Small intestine (tissue), 16 donors: ENCODE measurements at places on chromosomes 12 and 14. TPM values are rescaled to one million over a fixed set of nuclear protein-coding genes. Genes with fewer than 3 reads are reported as not detected.

DNA sequence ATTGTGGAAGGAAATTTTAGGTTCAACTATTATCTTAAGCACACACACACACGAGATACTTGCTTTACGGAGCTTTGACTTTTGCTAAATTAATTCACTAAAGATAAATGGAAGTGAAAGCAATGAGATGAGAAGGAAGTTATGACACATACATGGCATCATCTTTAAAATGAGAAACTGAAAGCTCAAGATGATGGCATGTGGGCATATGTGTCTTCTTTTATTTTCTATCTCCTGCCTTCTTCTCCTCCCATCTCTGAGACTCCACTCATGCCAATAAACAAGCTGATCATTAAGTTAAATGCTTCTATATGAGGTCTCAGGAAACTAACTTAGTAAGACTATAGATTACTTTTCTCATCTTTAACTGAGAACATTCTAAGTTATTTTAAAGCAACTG, 216.7 kb downstream of the MED13L start:
- no peak overlapping the region for H3K4me3 ChIP-seq
- H3K27me3 ChIP-seq = no peaks in the 10 kb centered on the region
- H3K27ac ChIP-seq = no peak overlapping the region

- H3K27me3 ChIP-seq = no peaks in the 10 kb centered on the region
- H3K4me3 ChIP-seq = no peak overlapping the region
- DNase-seq = peak; percentile 46
- H3K27ac ChIP-seq = peak overlapping the region; percentile 28
- no peaks in the 10 kb centered on the region for H3K36me3 ChIP-seq
These were observed 5.3 kb downstream of the ASB2 start for GRCh38 chr14:93970965-93971634.

- H3K27me3 ChIP-seq = no peaks in the 10 kb centered on the region
- no peak overlapping the region for H3K27ac ChIP-seq
- no peak overlapping the region for H3K4me3 ChIP-seq
These were observed 1.8 kb upstream of the ZBTB39 start for GRCh38 chr12:57008178-57008577.

DNA sequence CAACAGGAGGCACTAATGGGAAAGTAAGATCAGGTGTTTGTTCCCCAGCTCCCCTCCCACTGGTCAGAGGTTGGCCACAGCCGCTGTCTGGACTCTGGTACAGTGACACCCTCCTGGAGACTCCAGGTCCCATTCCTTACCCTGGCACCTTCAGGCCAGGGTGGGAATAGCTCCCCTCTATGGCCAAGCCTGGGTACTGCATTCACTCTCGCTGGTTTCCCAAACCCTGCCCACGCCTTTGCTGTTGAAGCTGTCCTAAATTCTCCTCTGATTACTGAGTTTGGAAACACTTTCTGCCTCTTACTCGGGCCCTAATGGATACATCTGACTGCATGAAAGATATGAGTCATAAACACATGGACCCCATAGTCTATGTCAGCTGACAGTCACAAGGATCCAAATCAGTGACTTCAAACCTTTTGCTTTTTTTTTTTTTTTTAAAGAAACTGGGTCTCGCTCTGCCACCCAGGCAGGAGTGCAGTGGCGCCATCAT, 17.9 kb downstream of the HRK start:
- H3K27ac ChIP-seq = no peak overlapping the region
- no peaks in the 10 kb centered on the region for H3K4me1 ChIP-seq
- H3K27me3 ChIP-seq = peaks cover 12% of the 10 kb centered on the region
- H3K36me3 ChIP-seq = no peaks in the 10 kb centered on the region
- DNase-seq = peak; percentile 46

GRCh38 chr12:71057330-71057729, 100.5 kb downstream of the TSPAN8 start:
- peaks cover 3% of the 10 kb centered on the region for H3K4me1 ChIP-seq
- H3K4me3 ChIP-seq = no peak overlapping the region
- no peaks in the 10 kb centered on the region for H3K36me3 ChIP-seq

- DNase-seq = no peak
- H3K4me3 ChIP-seq = no peak overlapping the region
- no peaks in the 10 kb centered on the region for H3K4me1 ChIP-seq
- H3K36me3 ChIP-seq = no peaks in the 10 kb centered on the region
- no peak overlapping the region for H3K27ac ChIP-seq
- H3K27me3 ChIP-seq = no peaks in the 10 kb centered on the region
These were observed 28.1 kb upstream of the PRICKLE1 start for GRCh38 chr12:42617622-42618021.

DNA sequence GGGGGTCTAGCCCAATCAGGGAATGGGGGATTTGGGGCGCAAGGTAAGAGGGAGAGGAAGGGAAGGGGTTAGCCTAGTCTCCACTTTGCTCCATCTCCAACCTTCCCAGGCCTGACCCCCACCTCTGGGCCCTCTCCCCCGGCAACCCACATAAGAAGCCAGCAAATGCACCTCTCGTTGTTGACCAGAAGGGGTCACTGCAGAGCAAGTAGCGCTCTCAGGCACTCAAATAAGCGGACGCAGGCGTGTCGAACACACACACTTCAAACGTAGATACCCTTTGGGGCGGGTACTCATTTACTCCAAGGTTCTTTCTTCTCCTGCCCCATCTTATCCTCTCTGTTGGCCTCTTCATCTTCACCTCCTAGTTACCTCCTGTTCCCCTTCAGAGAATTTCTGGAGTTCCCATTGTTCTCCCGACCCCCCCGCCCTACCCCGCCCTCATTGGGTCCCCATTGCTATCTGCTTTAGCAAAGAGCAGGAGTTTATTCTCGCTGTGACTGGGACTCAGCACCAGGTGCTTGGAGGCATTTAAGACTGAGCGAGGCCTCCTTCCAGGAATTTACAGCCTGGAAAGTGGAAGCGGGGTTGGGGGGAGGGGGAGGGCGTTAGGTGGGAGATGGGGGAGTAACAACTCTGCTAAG, 1.5 kb upstream of the SRRM4 start:
- H3K27me3 ChIP-seq = peaks cover 14% of the 10 kb centered on the region
- H3K27ac ChIP-seq = no peak overlapping the region
- H3K36me3 ChIP-seq = no peaks in the 10 kb centered on the region
- H3K4me1 ChIP-seq = no peaks in the 10 kb centered on the region
- DNase-seq = peak; percentile 60

GRCh38 chr12:50297996-50298395, 14.7 kb upstream of the LIMA1 start:
- no peaks in the 10 kb centered on the region for H3K27me3 ChIP-seq
- no peak overlapping the region for H3K27ac ChIP-seq
- H3K4me3 ChIP-seq = no peak overlapping the region
- peaks cover 13% of the 10 kb centered on the region for H3K36me3 ChIP-seq
- peak; percentile 48 for DNase-seq

- peaks cover 4% of the 10 kb centered on the region for H3K4me1 ChIP-seq
- DNase-seq = peak; percentile 93
- no peaks in the 10 kb centered on the region for H3K27me3 ChIP-seq
- no peaks in the 10 kb centered on the region for H3K36me3 ChIP-seq
- H3K27ac ChIP-seq = peak overlapping the region; percentile 97
These were observed 44.7 kb upstream of the SINHCAF start for GRCh38 chr12:31370531-31371255.

GRCh38 chr14:44989497-44990440, 27.8 kb downstream of the TOGARAM1 start:
- no peaks in the 10 kb centered on the region for H3K27me3 ChIP-seq
- H3K4me1 ChIP-seq = no peaks in the 10 kb centered on the region
- H3K4me3 ChIP-seq = no peak overlapping the region
- no peak for DNase-seq

- no peaks in the 10 kb centered on the region for H3K36me3 ChIP-seq
- H3K4me1 ChIP-seq = no peaks in the 10 kb centered on the region
- no peaks in the 10 kb centered on the region for H3K27me3 ChIP-seq
- no peak for DNase-seq
These were observed 717 bp downstream of the VASH1 start for GRCh38 chr14:76761960-76762410.

GRCh38 chr14:76876076-76876475, 49.9 kb downstream of the LRRC74A start:
- no peaks in the 10 kb centered on the region for H3K4me1 ChIP-seq
- H3K27me3 ChIP-seq = no peaks in the 10 kb centered on the region
- no peak overlapping the region for H3K27ac ChIP-seq
- H3K4me3 ChIP-seq = no peak overlapping the region
- no peaks in the 10 kb centered on the region for H3K36me3 ChIP-seq

GRCh38 chr14:96136371-96137005, 68.2 kb upstream of the BDKRB2 start:
- no peaks in the 10 kb centered on the region for H3K27me3 ChIP-seq
- H3K4me3 ChIP-seq = no peak overlapping the region
- DNase-seq = no peak
- no peaks in the 10 kb centered on the region for H3K36me3 ChIP-seq
- no peak overlapping the region for H3K27ac ChIP-seq

- no peak for DNase-seq
- no peak overlapping the region for H3K27ac ChIP-seq
These were observed 93.4 kb downstream of the FBXL14 start for GRCh38 chr12:1501001-1501400.

GRCh38 chr14:35240231-35240630, 52.0 kb upstream of the PSMA6 start:
- H3K27ac ChIP-seq = no peak overlapping the region
- no peak for DNase-seq
- no peaks in the 10 kb centered on the region for H3K27me3 ChIP-seq
- H3K4me1 ChIP-seq = no peaks in the 10 kb centered on the region
- no peak overlapping the region for H3K4me3 ChIP-seq

- H3K27ac ChIP-seq = no peak overlapping the region
- DNase-seq = no peak
- no peak overlapping the region for H3K4me3 ChIP-seq
- H3K36me3 ChIP-seq = no peaks in the 10 kb centered on the region
- H3K4me1 ChIP-seq = no peaks in the 10 kb centered on the region
- no peaks in the 10 kb centered on the region for H3K27me3 ChIP-seq
These were observed 7.0 kb upstream of the ACSS3 start for GRCh38 chr12:81070846-81071245.

GRCh38 chr12:51863363-51863932, 14.9 kb upstream of the FIGNL2 start:
- H3K27ac ChIP-seq = no peak overlapping the region
- H3K4me1 ChIP-seq = peaks cover 3% of the 10 kb centered on the region
- peaks cover 12% of the 10 kb centered on the region for H3K27me3 ChIP-seq
- H3K4me3 ChIP-seq = no peak overlapping the region
- H3K36me3 ChIP-seq = no peaks in the 10 kb centered on the region
- no peak for DNase-seq

GRCh38 chr12:92365836-92366235, 220.2 kb upstream of the BTG1 start:
- no peak overlapping the region for H3K4me3 ChIP-seq
- peaks cover 3% of the 10 kb centered on the region for H3K4me1 ChIP-seq
- H3K27me3 ChIP-seq = no peaks in the 10 kb centered on the region
- H3K36me3 ChIP-seq = no peaks in the 10 kb centered on the region
- no peak for DNase-seq
- no peak overlapping the region for H3K27ac ChIP-seq

- no peaks in the 10 kb centered on the region for H3K27me3 ChIP-seq
- no peak overlapping the region for H3K27ac ChIP-seq
- no peak overlapping the region for H3K4me3 ChIP-seq
- no peak for DNase-seq
- no peaks in the 10 kb centered on the region for H3K36me3 ChIP-seq
These were observed 414.6 kb upstream of the PRICKLE1 start for GRCh38 chr12:43004141-43004540.

GRCh38 chr12:26770239-26771070, 62.5 kb downstream of the ITPR2 start:
- peak; percentile 82 for DNase-seq
- no peak overlapping the region for H3K27ac ChIP-seq
- peaks cover 8% of the 10 kb centered on the region for H3K4me1 ChIP-seq
- H3K27me3 ChIP-seq = no peaks in the 10 kb centered on the region
- H3K4me3 ChIP-seq = no peak overlapping the region

- H3K27ac ChIP-seq = no peak overlapping the region
- no peak overlapping the region for H3K4me3 ChIP-seq
- DNase-seq = no peak
- H3K27me3 ChIP-seq = no peaks in the 10 kb centered on the region
- H3K4me1 ChIP-seq = no peaks in the 10 kb centered on the region
- H3K36me3 ChIP-seq = no peaks in the 10 kb centered on the region
These were observed 198.2 kb downstream of the BTG1 start for GRCh38 chr12:91947459-91947858.

- no peaks in the 10 kb centered on the region for H3K4me1 ChIP-seq
- DNase-seq = no peak
- H3K4me3 ChIP-seq = no peak overlapping the region
- H3K27me3 ChIP-seq = no peaks in the 10 kb centered on the region
These were observed 24.7 kb upstream of the GLIPR1 start for GRCh38 chr12:75455839-75456238.

- H3K4me1 ChIP-seq = peaks cover 3% of the 10 kb centered on the region
- no peaks in the 10 kb centered on the region for H3K27me3 ChIP-seq
- peak overlapping the region; percentile 79 for H3K27ac ChIP-seq
These were observed 6.7 kb upstream of the C12orf50 start for GRCh38 chr12:88035907-88036289.

DNA sequence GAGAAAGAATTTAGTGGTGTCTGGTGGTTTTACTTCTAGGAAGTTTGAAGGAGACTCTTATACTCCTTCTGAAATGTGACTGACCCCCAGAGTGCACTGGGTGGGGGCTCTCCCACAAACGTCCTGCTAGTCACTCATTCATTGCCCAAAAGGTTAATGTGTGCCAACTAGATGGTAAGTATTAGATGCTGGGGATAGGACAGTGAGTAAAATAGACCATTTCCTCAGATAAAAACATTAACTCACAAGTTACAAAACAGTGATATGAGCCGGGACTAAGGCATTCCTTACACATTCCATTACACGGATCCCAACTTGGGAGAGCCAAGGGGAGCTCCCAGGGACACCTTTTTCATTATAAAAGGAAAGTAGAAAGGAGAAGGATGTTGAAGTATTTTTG, 185.1 kb downstream of the ATXN7L3B start:
- no peaks in the 10 kb centered on the region for H3K36me3 ChIP-seq
- no peak for DNase-seq
- no peak overlapping the region for H3K4me3 ChIP-seq
- H3K4me1 ChIP-seq = no peaks in the 10 kb centered on the region
- no peaks in the 10 kb centered on the region for H3K27me3 ChIP-seq

DNA sequence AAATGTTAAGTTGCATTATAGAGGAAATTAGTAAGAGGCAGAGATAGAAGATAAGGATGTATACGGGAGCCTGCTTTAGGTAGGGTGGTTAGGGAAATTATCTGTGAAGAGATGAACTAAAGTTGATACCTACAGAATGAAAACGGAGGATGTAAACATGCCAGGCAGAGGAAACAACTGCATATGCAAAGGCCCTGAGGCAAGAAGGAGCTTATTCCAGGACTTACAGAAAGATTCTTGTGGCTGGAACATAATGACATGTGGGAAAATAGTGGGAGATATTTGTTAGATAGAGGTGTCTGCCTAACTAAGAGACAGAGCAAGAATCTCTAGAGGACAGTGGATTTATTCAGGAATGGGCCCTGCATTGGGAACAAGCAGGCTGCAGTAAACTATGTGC, 16.2 kb upstream of the SERPINA1 start:
- H3K36me3 ChIP-seq = no peaks in the 10 kb centered on the region
- DNase-seq = no peak
- no peaks in the 10 kb centered on the region for H3K27me3 ChIP-seq
- H3K4me1 ChIP-seq = no peaks in the 10 kb centered on the region
- H3K27ac ChIP-seq = no peak overlapping the region

The RNASE1 gene
- polyA plus RNA-seq = 51.3 TPM

The GALNT8 gene
- 6.8 TPM for polyA plus RNA-seq

The NEUROD4 gene
- polyA plus RNA-seq = not detected

The RHEBL1 gene
- 1.4 TPM for polyA plus RNA-seq

The SRRM4 gene
- polyA plus RNA-seq = not detected

The OTOGL gene
- polyA plus RNA-seq = not detected

The ATP23 gene
- 5.4 TPM for polyA plus RNA-seq

The TTC5 gene
- 4.5 TPM for polyA plus RNA-seq

The ISM2 gene
- polyA plus RNA-seq = not detected

The C12orf54 gene
- polyA plus RNA-seq = not detected

The ZNF26 gene
- 13.6 TPM for polyA plus RNA-seq

The P3H3 gene
- polyA plus RNA-seq = 2.7 TPM
